SJCRH30 (cell line): ENCODE measurements at places on chromosomes 5 and 9. TPM values are rescaled to one million over a fixed set of nuclear protein-coding genes. Genes with fewer than 3 reads are reported as not detected.

The LRRC26 gene
- total RNA-seq: 0.24 and 0.53 TPM in 2 replicates

The SOX30 gene
- total RNA-seq: 0.13 TPM in 1 of 2 replicates, not detected in the other

The C5orf52 gene
- total RNA-seq: not detected in 2 replicates

- DNase-seq: no peak
- no peaks in the 10 kb centered on the region for H3K36me3 ChIP-seq
- H3K27ac ChIP-seq: no peak overlapping the region
- H3K4me1 ChIP-seq: no peaks in the 10 kb centered on the region
- no peaks in the 10 kb centered on the region for H3K27me3 ChIP-seq
These were observed 125.5 kb upstream of the IFNE start for GRCh38 chr9:21607576-21607975.

DNA sequence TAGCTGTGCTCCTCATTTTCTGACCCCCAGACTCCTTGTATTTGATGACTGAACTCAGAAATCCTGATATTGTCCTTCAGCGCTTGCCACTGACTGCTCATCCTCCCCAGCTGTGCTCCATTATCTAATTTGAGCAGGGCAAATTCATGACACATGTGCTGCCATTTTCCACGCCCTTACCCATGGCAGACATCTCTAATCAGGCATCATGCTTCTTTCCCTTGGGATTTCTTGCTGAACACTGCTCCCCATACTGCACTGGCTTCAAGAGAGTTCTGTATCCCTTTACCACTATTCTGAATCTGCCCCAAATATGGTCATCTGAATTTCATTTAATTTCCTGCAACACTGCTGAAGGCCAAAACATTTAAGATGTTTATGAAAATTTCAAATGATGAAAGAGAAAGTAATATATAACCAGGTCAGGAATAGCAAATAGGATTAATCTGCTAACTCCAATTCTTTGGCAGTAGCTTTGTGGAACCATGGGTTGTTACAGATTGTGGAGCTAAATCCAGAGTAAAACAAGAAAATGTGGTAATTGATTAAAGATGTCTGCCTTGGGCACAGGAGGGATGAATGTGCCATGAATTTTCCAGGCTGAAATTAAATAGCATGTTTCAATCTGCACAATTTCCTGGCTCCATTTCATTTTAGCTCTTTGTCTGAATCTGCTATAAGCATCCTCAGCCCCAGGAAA lies 93.6 kb downstream of the CYFIP2 start:
- no peak overlapping the region for H3K27ac ChIP-seq
- no peaks in the 10 kb centered on the region for H3K27me3 ChIP-seq
- no peak for DNase-seq
- H3K4me1 ChIP-seq: no peaks in the 10 kb centered on the region
- H3K4me3 ChIP-seq: no peak overlapping the region
- no peaks in the 10 kb centered on the region for H3K36me3 ChIP-seq

The PCDHB1 gene
- total RNA-seq: not detected in 2 replicates

- no peak for DNase-seq
- no peaks in the 10 kb centered on the region for H3K27me3 ChIP-seq
- no peaks in the 10 kb centered on the region for H3K4me1 ChIP-seq
These were observed 94.8 kb upstream of the CDH12 start for GRCh38 chr5:22947921-22948320.

- no peak overlapping the region for H3K4me3 ChIP-seq
- no peaks in the 10 kb centered on the region for H3K36me3 ChIP-seq
- H3K27me3 ChIP-seq: no peaks in the 10 kb centered on the region
- H3K4me1 ChIP-seq: no peaks in the 10 kb centered on the region
- no peak overlapping the region for H3K27ac ChIP-seq
- no peak for DNase-seq
These were observed 167.2 kb downstream of the CFAP90 start for GRCh38 chr5:7683753-7684152.

- no peaks in the 10 kb centered on the region for H3K4me1 ChIP-seq
- no peak for DNase-seq
- no peak overlapping the region for H3K27ac ChIP-seq
- no peak overlapping the region for H3K4me3 ChIP-seq
- H3K27me3 ChIP-seq: peaks cover 10% of the 10 kb centered on the region
- H3K36me3 ChIP-seq: no peaks in the 10 kb centered on the region
These were observed 17.1 kb upstream of the NRARP start for GRCh38 chr9:137319011-137319738.
